ENCODE measurements at places on chromosomes 2 and 18.

- no peak for DNase-seq
Observed at GRCh38 chr2:167785606-167786216, 461.7 kb downstream of the STK39 start.

DNA sequence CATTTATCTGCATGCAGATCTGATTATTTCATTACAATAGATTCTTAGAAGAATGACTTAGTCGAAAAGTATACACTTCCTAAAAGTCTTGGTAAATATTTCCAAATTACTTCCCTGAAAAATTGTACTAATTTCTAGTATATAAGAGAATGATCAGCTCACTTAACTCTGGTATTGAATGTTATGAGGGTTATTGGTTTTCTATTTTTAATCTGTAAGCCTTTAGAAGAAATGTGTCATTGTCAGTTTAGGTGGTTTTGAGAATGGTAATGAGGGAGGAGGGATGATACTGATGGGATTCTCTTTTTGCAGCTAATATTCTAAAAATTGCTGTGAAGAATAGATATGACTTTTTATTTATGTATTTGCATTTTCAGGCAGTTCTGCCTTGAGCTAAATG lies 23.9 kb downstream of the MOB4 start:
- no peak for DNase-seq

DNA sequence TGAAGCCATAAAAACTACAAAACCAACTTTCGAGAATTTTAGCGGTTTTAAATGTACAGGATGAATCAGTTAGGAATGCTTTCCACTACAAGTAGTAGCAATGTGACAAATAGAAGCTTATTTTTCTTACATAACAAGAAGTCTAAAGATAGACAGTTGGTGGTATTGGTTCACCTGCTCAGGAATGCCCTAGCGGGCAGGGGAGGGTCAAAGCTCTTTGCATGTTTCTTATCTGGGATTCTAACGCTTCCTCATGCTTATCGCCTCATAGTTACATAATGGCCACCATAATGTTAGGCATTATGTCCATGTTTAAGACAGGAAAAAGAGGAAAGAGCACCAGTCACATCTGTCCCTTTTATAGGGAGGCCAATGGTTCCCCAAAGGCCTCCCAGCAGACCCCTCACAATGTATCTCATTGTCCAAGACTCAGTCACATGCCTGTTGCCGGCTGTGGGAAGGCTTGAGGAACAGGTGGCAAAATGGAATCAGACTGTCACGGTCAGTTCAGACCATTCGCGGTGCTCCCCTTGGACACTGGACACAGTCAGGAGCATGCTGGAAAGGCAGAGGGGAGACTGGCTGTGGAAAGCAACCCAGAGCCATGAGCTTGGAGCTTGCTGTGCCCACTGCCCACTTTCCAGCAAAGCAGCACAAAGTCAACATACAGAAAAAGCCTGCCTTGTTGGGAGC lies 69.4 kb upstream of the ODC1 start:
- DNase-seq = no peak

DNA sequence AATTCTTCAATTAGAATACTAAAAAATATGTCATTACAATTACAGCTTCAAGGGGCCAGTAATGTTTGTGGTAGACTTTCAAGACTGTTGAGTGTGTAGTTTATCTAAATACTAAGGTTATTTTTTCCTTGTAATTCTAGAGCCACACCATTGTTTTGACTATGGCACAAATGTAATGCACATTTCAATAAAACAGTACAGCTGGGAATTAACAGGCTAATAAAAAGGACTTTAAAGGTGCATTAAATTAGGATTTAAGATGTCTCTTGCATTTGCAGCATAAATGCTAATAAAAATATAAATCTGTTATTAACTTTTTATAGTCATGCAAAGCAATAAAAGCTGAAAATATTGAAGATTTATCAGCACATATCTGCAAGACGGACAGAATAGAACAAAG lies 344.8 kb downstream of the ERBB4 start:
- no peak for DNase-seq

DNA sequence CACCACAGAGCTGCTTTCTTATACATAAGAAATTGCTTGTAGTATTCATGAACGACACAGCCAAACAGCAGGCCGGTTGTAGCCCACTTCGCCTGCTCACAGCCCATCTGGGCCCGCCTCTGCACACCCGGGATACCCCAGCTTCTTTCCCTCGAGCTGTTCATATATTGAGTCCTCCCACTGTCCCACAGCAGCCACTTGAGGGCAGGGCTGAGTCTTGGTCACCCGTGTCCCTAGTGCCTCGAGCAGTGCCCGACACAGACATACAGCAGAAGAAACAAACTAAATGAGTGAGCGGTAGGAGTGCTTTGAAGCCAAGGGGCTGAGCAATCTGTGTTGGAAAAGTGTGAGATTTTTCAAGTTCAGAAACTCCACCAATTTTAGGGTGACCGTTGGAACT lies 251.4 kb downstream of the KLHL29 start:
- DNase-seq = no peak

DNA sequence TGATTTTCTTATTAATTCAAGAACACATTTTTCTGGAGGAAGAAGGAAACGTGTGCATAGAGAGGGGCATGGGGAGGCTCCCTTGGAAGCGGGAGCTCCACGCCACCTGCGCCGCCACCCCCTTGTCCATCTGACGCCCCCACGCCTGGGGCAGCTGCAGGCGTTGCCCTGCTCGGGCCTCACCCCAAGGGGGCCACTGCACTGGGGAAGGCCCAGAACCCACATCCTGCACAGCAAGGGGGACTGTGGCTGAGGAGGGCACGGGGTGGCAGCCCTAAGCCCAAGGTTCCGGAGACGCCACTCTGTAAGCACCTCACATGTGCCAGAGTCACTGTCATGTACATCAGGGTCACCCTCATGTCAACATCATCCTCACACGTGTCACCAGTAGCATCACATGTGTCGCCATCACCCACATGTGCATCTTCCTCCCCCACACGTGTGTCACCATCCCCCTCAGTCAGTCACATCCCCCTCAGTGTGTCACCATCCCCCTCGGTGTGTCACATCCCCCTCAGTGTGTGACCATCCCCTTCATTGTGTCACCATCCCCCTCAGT lies 486.7 kb upstream of the SALL3 start:
- no peak for DNase-seq

DNA sequence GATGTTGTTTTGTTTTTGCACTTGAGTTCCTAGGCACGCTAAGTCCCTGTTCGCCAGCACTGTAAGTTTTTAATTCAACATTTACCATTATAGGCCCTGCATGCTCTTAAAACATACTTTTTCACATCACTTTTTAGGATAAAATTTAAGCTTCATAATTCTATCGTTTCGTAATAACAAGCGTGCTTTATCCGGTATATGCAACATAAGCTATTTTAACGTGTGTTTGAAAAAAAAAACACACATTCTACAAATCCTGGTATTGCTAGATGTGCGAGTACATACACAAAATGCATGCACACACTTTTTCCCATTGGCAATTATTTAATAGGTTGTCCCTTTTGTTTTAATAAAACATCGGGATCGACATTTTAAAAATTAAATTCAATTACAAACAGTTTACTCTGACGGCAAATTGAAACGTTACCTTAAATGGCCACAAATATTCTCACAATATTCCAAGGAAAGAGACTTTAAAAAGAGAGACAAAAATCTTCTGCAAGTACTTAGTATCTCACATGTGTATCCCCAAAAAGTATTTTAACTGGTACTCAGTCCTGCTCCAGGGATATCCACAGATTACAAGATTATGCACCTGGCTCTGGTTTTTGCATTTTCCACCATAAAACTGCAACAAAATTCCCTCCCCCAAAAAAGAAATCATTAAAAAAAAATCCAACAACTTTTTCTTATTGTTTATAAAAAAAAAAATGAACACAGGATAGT lies 1.0 kb upstream of the TCF4 start:
- no peak for DNase-seq

DNA sequence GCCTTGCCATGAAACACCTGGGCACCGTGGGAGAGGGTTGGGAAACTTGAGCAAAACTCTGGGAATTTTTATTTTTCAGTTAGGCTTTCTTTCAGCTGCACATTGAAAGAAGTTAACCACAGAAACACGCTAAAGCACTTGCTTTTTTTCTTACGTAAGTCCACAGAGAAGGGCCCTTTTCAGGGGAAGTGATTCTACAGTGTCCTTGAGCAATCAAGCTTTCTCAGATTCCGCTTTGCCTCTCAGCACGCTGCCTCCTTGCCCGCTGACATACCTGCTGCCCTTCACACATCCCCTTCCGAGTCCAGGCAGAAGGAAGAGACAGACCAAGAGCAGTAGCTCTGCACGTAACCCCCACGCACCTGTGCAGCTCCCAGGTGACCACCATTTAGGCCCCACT lies 135.5 kb upstream of the MYT1L start:
- DNase-seq = no peak

DNA sequence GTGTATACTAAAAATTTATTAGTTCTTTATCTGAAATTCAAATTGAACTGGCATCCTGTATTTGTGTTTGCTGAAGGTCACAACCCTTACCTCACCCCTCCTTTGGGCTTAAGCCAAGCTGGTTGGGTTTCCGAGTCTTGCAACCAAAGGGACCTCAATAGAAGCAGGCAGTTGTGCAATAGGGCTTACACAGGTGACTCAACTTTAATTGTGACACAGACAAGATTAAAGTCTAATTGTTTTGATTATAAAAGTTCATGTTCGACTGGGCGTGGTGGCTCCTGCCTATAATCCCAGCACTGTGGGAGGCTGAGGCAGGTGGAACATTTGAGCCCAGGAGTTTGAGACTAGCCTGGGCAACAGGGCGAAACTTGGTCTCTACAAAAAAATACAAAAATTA lies 71.5 kb downstream of the RAB31 start:
- DNase-seq = no peak

- DNase-seq = no peak
Observed at GRCh38 chr2:233816334-233816733, 38.0 kb downstream of the HJURP start.

Data from femur (tissue), 1 donor.